Left cardiac atrium (tissue), 4 donors: ENCODE measurements at places on chromosomes 16 and 17. TPM values are rescaled to one million over a fixed set of nuclear protein-coding genes. Genes with fewer than 3 reads are reported as not detected.

DNA sequence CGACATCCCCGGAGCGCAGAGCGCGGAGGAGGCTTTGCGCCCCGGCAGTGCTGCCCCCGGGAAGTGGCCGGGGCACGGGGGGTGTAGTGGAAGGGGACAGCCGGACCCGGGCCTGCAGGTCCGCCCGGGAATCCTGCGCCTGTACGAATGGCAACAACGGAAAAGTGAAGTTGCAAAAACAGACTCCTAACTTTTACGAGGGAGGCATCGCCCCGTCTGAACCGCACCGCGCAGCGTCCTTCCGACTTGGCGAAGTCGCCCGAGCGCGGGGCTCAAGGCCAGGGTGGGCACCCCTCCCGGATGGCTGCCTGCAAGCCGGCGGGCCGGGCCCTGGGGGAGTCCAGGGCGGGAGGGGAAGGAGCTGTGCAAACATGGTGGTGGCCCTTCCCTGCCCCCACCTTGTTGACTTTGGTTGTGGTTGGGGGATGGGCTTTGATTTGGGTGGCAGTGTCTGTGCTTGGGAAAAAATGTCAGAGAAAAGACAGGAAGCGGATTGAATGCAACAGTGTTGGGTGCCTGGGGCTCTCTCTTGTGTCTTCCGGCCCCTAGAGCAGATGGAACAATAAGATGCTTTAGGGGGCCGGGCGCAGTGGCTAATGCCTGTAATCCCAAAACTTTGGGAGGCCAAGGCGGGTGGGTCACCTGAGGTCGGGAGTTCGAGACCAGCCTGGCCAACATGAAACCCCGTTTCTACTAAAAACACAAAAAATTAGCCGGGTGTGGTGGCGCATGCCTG, 675 bp downstream of the RNF213 start:
- peak; percentile 62 for DNase-seq

- DNase-seq, result no peak
Measured at GRCh38 chr17:60073621-60074020, 5.1 kb downstream of the HEATR6 start.

Gene PPP4C
- 41.1 TPM for total RNA-seq

DNA sequence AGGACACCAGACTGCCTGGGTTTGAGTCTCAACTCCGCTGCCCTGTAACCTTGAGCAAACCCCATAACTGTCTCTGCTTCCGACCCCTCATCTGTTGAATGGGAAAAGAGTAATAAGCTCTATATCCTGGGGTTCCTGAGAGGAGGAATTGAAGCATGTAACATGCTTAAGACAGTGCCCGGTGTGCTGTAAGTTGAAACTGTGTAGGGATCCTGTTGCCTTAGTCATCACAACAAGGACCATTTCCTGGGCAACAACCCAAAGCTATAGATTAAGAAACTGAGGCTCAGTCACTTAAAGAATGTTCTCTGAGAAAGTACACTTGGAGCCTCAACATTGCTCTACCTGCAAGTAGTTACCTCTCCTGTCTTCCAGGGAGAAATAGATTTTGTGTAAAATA, 23.0 kb downstream of the CDH13 start:
- no peak for DNase-seq

Gene ZNF205
- total RNA-seq, result 7.0 TPM

- no peak for DNase-seq
Measured at GRCh38 chr16:4664538-4665418, 28.6 kb upstream of the NUDT16L1 start.

DNA sequence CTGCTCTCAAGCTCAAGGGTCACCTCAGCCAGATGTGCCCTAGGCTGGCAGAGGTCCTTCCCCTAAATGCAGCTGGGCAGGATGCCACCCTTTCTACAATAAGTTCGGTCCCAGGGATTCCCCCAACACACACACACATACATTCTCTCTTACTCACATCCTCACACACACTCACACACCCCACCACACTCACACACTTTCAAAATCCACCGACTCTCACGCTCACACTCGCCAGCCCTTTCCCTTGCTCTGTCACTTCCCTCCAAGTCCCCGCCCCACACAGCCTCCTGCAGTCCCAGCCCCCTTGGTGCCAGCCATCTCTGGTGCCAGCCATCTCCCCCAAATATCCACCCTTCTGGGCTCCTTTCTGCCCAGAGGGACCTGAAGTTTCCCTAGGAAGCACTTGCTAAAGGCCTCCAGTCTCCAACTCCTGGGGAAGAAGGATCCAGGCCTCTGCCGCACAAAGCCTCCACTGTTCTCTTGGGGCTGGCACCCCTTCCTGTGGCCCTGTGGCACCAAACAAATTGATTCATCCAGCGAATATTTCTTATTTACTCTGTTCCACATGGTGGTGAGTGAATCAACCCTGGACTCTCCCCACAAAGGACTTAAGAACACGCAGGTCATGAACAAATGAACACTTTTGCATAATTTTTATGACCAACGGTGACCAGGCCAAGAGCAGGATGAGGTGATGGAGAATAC, 3.8 kb upstream of the USP36 start:
- no peak for DNase-seq

DNA sequence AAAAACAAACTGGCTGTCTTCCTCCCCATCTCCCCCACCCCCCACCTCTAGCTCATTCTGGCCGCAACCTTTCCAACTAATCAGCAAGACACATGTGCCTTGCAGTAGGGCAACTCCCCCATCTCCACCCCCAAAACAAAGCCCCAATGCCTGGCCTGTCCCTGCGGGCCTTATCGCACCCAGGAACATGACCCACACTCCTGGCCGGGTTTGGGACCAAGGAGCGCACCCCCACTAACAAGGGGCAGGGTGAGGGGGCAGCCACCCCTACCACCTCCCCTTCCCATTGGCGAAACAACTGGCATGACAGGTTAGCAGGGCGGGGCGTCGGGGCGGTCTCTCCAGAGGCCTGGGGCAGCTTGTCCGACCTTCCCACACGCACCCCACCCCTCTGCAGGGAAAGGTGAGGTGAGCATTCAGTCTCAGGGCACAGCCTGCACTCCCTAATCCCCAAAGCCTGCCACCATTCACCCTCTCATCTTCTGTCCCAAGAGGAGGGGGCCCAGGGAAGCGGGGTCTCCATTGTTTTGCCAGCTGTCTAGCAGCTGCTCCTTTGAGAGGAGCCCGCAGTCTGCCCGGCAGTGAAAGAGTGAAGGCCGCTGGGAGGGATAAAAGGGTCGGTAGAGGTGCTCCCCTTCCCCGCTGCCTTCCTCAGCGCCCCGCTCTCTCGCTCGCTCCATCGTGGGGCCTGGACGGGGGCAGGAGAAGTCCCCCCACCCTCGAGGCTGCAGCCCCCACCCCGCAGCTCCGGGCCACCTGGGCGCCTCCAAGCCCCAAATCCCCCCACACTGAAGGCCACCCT, 765 bp downstream of the MYO18A start:
- DNase-seq, result peak; percentile 70

Gene IRX3
- 6.2 TPM for total RNA-seq

DNA sequence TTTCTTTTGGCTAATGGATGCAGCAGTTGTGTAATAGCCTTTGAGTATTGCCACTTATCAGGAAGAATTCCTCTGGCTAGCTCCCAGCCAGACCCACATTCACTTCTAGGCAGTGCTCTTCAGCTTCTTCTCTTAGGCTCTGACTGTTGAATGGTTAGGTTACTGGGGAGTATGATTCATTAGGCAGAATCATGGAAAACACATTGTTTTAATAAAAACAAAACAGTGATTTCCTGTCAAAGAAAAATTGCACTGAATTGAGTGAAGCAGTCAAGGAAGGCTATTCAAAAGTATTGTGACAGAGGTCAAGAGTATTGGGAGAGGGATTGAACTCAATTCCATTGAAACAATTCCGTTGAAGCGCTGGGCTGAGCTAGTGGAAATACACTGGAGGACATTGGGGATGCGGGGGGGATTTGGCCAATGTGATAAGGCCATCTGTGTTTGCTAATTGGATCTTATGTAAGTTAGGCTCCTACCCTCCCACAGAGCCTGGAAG, 68.0 kb downstream of the CNTNAP4 start:
- peak; percentile 77 for DNase-seq

DNA sequence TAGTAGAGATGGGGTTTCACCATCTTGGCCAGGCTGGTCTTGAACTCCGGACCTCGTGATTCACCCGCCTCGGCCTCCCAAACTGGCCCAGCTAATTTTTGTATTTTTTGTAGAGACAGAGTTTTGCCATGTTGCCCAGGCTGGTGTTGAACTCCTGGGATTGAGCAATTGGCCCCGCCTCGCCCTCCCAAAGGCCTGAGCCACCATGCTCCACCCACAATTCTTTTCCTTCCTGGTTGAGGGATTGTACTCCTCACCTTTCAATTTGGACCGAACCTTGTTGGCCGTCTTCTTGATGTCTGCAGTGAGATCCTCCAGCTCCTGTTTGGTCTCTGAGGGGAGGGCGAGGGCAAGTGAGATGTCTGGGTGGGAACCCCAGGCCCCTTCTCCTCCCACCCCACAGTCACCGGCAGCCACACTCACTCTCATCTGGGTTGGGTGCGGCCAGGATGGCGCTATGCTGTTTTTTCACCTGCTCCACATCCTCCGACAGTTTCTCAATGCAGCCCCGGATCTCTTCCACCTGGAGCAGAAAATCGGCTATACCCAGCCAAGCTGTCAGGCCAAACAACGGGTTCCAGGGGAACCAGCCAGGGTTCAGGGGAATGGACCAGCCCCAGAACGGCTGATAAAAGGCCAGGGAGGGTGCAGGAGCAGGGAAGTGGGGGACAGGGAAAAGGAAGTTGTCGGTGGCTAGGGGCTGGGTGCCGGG, 9.6 kb downstream of the STX1B start:
- DNase-seq, result no peak

GRCh38 chr17:78717431-78717980, 64.6 kb downstream of the CYTH1 start:
- DNase-seq, result no peak

Gene ACAP1
- 19.0 TPM for total RNA-seq

Gene ZNF768
- total RNA-seq, result 55.5 TPM

Gene DNAH2
- 0.24 TPM for total RNA-seq

Gene SMIM36
- total RNA-seq, result not detected

DNA sequence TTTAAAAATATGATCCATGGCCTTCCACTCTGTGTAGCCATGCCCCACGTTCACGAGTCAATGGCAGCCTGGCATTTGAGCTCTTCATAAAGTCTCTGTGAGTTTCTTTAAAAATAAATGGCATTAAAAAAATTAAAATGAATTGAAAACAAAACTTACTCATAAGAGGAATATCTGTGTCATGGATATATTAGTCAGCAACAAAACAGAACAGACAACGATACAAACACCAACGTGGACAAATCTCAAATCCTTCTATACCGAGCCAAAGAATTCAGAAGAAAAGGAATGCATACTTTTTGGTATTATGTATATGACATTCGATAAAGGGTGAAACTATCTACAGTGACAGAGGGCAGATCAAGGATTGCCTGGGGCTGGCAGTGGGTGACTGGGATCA, 8.2 kb upstream of the CMIP start:
- no peak for DNase-seq

DNA sequence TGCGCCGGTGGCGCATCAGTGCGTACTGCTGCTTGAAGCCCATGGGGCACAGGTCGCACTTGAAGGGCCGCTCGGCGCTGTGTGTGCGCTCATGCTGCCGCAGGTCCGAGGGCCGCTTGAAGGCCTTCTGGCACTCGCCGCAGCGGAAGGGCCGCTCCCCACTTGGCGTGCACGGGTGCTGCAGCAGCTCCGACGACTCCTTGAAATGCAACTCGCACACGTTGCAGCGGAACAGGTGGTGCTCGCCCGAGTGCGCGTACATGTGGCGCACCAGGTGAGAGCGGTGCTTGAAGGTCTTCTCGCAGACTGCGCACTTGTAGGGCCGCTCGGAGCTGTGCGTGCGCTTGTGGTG, 3.3 kb downstream of the ZNF319 start:
- no peak for DNase-seq
